ENCODE measurements at places on chromosomes 6 and 20. TPM values are rescaled to one million over a fixed set of nuclear protein-coding genes. Genes with fewer than 3 reads are reported as not detected.

DNA sequence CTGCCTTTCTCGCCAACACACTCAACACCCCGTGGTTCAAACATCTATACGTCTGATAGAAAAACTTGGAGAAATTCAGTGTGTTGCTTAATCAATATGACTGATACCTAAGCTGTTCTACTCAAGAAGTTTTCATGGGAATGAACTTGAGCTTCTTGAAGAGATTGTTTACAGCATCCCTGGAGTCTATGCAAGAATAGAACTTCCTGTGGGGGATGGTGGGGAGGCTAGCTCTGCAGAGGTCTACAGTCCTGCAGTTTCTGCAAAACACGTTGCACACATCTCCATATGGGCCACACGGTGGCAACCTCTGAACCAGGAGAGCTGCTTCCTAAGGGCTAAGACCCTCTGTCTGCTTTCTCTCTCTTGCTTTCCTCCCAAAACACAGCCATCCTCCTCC is 32.7 kb upstream of the FANCE start:
- no peak for DNase-seq
- no peaks in the 10 kb centered on the region for H3K27me3 ChIP-seq
- H3K36me3 ChIP-seq, result peaks cover 6% of the 10 kb centered on the region
- no peak overlapping the region for H3K4me3 ChIP-seq

DNA sequence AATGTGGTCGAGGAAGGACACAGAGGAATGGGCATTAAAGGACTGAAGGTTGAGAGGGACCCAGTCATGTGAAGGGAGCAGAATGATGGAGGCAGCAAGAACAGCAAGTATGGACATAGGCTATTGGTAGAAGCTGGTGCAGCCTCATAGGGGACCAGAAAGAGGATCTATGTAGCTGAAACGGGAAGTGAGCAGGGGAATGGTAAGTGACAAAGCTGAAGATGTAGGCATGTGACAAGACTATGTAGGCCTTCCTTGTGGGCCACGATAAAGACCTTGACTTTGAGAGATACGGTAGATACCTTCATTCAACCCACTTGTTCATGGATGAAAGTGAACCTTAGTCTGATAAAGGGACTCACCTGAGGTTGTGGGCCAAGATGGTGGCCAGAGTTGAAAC is 3.5 kb downstream of the CTNNBL1 start:
- no peak overlapping the region for H3K27ac ChIP-seq
- no peak overlapping the region for H3K4me3 ChIP-seq
- H3K36me3 ChIP-seq, result no peaks in the 10 kb centered on the region
- peaks cover 6% of the 10 kb centered on the region for H3K27me3 ChIP-seq
- DNase-seq, result no peak

GRCh38 chr20:1370548-1371110 is 22.2 kb downstream of the FKBP1A start:
- peaks cover 7% of the 10 kb centered on the region for H3K36me3 ChIP-seq
- no peak for DNase-seq
- peaks cover 45% of the 10 kb centered on the region for H3K4me1 ChIP-seq

- peaks cover 8% of the 10 kb centered on the region for H3K36me3 ChIP-seq
- peak; percentile 99 for DNase-seq
Measured at GRCh38 chr6:137218917-137219663, at the start of gene IFNGR1. Gene IFNGR1, minus strand, starts transcription at chr6:137219385. Its CDS starts 58 bp downstream, at chr6:137219327.

DNA sequence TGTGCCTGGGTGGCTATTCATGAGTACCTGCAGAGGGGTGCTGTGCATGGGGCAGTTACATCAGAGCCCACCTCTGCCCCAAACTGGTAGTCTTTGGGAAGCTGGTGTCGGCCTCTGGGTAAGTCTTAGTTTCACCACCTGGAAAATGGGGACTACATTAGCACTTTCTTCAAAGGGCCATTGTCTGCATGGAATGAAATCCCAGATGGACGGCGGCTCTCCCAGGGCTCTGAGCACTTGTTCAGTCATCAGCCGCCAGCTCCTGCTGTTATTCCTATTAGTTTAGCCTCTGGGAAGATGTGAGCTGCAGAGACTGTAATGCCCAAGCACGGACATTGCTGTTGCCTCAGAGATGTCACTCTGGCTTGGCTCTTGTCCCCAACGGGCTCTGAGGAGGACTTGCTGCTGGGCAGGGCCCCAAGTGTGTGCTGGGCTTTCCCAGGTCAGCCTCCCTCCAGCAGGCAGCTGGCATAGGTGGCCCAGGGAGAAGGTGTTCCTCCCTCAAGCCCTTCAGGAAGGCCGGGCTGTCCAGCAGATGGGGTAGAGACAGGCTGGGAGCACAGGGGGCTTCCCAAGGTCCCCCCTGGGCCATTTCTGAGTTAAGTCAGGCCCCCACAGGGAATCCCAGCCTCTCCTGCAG is 268.3 kb downstream of the TFAP2C start:
- DNase-seq, result no peak
- H3K27ac ChIP-seq, result no peak overlapping the region
- H3K27me3 ChIP-seq, result peaks cover 23% of the 10 kb centered on the region
- no peak overlapping the region for H3K4me3 ChIP-seq
- peaks cover 3% of the 10 kb centered on the region for H3K36me3 ChIP-seq
- no peaks in the 10 kb centered on the region for H3K4me1 ChIP-seq

DNA sequence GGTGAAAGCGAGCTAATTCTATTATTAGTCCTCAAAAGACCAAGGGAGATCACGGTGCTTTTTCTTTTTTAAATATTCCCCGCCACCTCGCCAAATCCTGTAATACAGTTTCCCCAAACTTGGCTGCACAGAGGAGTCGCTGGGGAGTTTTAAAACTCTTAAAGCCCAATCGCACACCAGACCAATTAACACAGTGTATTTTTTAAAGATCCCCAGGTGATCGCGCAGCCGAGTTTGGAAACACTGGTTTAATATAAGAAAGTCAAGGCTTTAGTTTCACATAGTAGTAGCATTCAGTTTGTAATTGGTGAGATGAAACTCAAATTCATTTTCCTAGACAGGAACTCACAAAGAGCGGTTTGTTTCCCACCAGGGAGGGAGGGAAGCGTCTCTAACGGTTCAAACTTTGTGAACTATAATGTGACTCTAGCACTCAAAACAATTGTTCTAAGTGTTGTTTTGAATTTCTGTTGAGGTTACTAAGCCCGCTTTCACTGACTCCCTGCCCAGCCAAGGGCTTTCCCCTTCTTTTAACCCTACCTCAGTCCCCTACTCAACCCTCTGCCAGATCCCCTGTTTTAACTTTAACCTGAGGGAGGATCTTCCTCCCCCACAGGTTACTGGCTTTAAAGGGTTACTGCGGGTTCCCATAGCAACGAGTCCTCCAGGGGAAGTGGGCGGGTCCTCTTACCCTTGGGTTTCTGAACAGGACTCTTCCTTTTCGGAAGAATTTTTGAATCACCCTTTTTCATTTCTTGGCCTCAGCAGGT is 25.7 kb upstream of the BTBD3 start:
- H3K4me3 ChIP-seq, result peak overlapping the region; percentile 86
- peak; percentile 70 for DNase-seq
- H3K36me3 ChIP-seq, result no peaks in the 10 kb centered on the region
- H3K4me1 ChIP-seq, result peaks cover 24% of the 10 kb centered on the region

DNA sequence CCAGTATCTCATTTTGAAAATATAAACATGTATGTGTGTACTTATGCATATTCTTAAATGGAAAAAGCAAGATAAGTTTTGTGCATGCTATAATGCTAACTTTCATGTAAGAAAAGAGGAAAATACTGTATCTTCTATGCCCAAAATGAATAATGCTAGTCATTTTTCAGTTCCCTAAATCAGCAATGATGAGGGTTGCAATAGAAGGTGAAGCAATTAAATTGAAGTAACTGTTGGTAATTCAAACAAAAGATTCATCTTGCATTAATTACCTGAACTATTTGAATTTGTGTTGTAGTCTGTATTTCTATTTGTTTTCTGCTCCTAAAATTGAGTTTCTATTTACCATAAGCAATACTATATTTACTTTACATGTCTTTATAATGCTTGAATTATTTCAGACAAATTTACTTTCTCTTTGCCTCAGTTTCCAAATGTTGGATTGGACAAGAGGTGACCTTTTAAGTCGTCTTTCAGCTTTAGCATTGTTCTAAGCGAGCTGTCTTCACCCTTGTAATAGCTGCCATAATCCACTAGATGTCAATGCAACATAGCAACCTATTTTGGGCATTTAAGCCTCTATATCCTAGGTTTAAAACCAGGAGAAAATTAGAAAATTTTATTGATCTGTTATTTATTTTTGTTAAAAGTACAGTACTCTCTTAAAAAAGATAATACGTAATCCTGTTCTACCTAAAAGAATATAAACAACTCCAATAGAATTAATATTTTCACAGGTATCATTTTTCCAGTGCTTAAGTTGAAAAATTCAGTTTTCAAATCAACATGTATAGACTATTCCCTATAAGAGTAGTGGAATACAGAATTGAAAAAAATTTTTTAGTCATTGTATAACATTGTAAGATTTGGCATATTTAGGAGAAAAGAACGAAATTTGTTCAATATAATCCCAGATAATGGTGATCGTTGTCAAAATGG is 52.3 kb upstream of the IFNGR1 start:
- peaks cover 7% of the 10 kb centered on the region for H3K4me1 ChIP-seq
- no peak overlapping the region for H3K4me3 ChIP-seq
- H3K36me3 ChIP-seq, result no peaks in the 10 kb centered on the region
- H3K27me3 ChIP-seq, result peaks cover 24% of the 10 kb centered on the region

DNA sequence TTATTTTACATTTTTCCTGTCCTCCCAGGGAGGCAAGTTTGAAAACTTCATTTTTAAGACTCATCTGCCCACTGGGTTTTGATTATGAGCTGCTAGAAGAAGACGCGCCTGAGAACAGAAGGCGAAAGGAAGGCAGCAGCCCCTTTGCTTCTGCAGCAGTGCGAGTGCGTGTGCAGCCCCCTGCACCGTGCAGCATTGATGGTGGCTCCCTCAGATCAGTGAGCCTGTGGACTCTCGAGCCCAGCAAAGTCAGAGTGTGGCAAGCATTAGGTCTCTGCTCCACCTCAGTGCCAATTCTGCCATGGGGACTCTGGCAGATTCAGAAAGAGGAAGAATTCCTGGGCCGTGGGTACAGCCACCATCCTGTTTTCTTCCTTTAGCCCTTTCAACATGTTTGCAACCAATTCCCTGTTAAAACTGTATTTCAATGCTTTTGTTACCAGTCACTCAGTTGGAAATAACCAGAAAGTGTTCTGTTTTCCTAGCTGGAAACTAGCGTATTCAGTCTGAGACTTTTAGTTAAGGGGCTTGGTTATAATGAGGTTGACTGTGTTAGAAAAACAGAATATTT is 134.8 kb upstream of the OGFRL1 start:
- no peaks in the 10 kb centered on the region for H3K36me3 ChIP-seq
- H3K27me3 ChIP-seq, result peaks cover 8% of the 10 kb centered on the region
- DNase-seq, result no peak
- H3K4me1 ChIP-seq, result no peaks in the 10 kb centered on the region
- H3K27ac ChIP-seq, result no peak overlapping the region

GRCh38 chr6:53795702-53796450 is 1.1 kb downstream of the LRRC1 start:
- peak overlapping the region; percentile 97 for H3K4me3 ChIP-seq
- peaks cover 45% of the 10 kb centered on the region for H3K27me3 ChIP-seq
- H3K36me3 ChIP-seq, result peaks cover 2% of the 10 kb centered on the region
- H3K27ac ChIP-seq, result peak overlapping the region; percentile 91
- peaks cover 28% of the 10 kb centered on the region for H3K4me1 ChIP-seq

- no peaks in the 10 kb centered on the region for H3K4me1 ChIP-seq
- no peak overlapping the region for H3K27ac ChIP-seq
- H3K36me3 ChIP-seq, result no peaks in the 10 kb centered on the region
- no peak overlapping the region for H3K4me3 ChIP-seq
- DNase-seq, result no peak
Measured at GRCh38 chr6:69974193-69974592, 107.8 kb downstream of the COL19A1 start.

GRCh38 chr6:136586295-136586694 is 36.1 kb upstream of the MAP7 start:
- H3K4me3 ChIP-seq, result no peak overlapping the region
- H3K4me1 ChIP-seq, result peaks cover 5% of the 10 kb centered on the region
- H3K27ac ChIP-seq, result peak overlapping the region; percentile 52

GRCh38 chr6:156345700-156346099 is 431.5 kb upstream of the ARID1B start:
- no peak for DNase-seq
- H3K27ac ChIP-seq, result no peak overlapping the region
- no peak overlapping the region for H3K4me3 ChIP-seq

GRCh38 chr6:30781743-30782424 is 37.5 kb upstream of the IER3 start:
- H3K27me3 ChIP-seq, result no peaks in the 10 kb centered on the region
- H3K36me3 ChIP-seq, result peaks cover 4% of the 10 kb centered on the region
- H3K27ac ChIP-seq, result no peak overlapping the region
- peaks cover 81% of the 10 kb centered on the region for H3K4me1 ChIP-seq

DNA sequence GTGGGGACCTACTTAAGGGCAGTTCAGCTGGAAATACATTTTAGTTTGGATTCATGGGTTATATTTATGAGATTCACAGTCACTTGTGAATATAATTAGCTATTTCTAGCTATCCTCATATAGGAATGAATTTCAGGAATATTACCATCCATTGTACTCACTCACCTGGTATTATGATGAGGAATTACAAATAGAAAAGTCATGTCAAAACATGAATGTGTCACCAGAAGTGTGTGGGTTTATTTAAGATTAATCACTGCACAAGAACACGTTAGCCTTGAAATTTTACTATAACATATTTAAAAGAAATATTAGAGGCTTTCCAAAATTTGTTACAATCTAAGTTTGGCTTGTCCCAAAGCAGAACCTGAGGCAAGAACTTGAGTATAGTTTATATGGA is 510.5 kb downstream of the PHF3 start:
- no peak for DNase-seq
- H3K36me3 ChIP-seq, result no peaks in the 10 kb centered on the region
- no peak overlapping the region for H3K4me3 ChIP-seq
- H3K27me3 ChIP-seq, result no peaks in the 10 kb centered on the region
- no peaks in the 10 kb centered on the region for H3K4me1 ChIP-seq

GRCh38 chr6:141134723-141135122 is 998.0 kb upstream of the GJE1 start:
- no peaks in the 10 kb centered on the region for H3K4me1 ChIP-seq
- no peak for DNase-seq
- H3K36me3 ChIP-seq, result no peaks in the 10 kb centered on the region
- no peaks in the 10 kb centered on the region for H3K27me3 ChIP-seq
- H3K4me3 ChIP-seq, result no peak overlapping the region

- H3K27ac ChIP-seq, result no peak overlapping the region
- H3K27me3 ChIP-seq, result peaks cover 10% of the 10 kb centered on the region
- peak overlapping the region; percentile 90 for H3K4me3 ChIP-seq
- DNase-seq, result peak; percentile 25
- H3K4me1 ChIP-seq, result peaks cover 41% of the 10 kb centered on the region
Measured at GRCh38 chr6:25279748-25280343, 672 bp downstream of the CARMIL1 start.

- peaks cover 5% of the 10 kb centered on the region for H3K27me3 ChIP-seq
- H3K4me1 ChIP-seq, result no peaks in the 10 kb centered on the region
- no peaks in the 10 kb centered on the region for H3K36me3 ChIP-seq
- H3K4me3 ChIP-seq, result no peak overlapping the region
Measured at GRCh38 chr20:10090588-10091166, 55.9 kb downstream of the ANKEF1 start.

Gene NT5E
- 13.1 TPM for total RNA-seq

Gene SDHAF4
- total RNA-seq, result 18.6 TPM

Gene CEP85L
- total RNA-seq, result 44.7 TPM

Gene PKHD1
- 0.02 TPM for total RNA-seq

Gene FAM209A
- 2.2 TPM for total RNA-seq

Gene SPTLC3
- 1.4 TPM for total RNA-seq

Gene HLA-DRB5
- total RNA-seq, result 1.7 TPM

Gene REPS1
- 92.9 TPM for total RNA-seq

Gene PAK5
- not detected for total RNA-seq

Gene PTPN1
- total RNA-seq, result 138 TPM

Gene LIN28B
- not detected for total RNA-seq

Gene PAQR8
- total RNA-seq, result 14.6 TPM

Gene RAE1
- total RNA-seq, result 54.2 TPM

Gene IL20RA
- total RNA-seq, result not detected

Data from activated T-cell treated with anti-CD3 and anti-CD28 coated beads, Interleukin-2, amount 50 U/mL, for 72 hours (primary cell).